Activated naive CD4-positive, alpha-beta T cell treated with anti-CD3 and anti-CD28 coated beads, Interleukin-2, amount 50 U/mL, for 72 hours (primary cell): ENCODE measurements at places on chromosomes 3 and 15. TPM values are rescaled to one million over a fixed set of nuclear protein-coding genes. Genes with fewer than 3 reads are reported as not detected.

The MEF2A gene
- 18.7 TPM for total RNA-seq

GRCh38 chr3:151479452-151479851 is 18.6 kb upstream of the IGSF10 start:
- DNase-seq = no peak

GRCh38 chr3:184315543-184315867 is 1.1 kb downstream of the EIF4G1 start:
- no peak for DNase-seq

The MRPL47 gene
- 45.6 TPM for total RNA-seq

DNA sequence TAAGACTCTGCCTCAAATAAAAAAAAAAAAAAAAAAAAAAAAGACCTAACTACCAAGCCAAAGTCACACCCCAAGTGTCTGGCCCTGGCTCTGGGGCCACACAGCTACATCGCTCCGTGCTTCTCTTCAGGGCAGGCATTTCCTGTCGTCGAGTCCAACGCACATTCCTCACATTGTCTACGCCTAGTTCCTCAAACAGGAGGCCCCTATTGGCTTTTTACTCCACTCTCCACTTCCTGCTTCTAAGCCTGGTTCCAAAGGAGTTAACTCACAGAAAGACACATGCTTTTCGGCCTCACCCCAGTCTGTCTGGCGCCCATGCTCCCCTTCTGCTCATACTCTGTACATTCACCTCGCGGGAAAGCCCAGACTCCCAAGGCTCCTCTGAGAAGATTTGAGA is 28.8 kb downstream of the KNG1 start:
- DNase-seq = no peak

GRCh38 chr3:159245871-159246270 is 444.0 kb downstream of the MFSD1 start:
- no peak for DNase-seq

The BOC gene
- not detected for total RNA-seq

GRCh38 chr3:126667631-126668449 is 12.9 kb upstream of the TXNRD3 start:
- DNase-seq = no peak

GRCh38 chr3:47634996-47635395 is 56.3 kb upstream of the CSPG5 start:
- DNase-seq = no peak

DNA sequence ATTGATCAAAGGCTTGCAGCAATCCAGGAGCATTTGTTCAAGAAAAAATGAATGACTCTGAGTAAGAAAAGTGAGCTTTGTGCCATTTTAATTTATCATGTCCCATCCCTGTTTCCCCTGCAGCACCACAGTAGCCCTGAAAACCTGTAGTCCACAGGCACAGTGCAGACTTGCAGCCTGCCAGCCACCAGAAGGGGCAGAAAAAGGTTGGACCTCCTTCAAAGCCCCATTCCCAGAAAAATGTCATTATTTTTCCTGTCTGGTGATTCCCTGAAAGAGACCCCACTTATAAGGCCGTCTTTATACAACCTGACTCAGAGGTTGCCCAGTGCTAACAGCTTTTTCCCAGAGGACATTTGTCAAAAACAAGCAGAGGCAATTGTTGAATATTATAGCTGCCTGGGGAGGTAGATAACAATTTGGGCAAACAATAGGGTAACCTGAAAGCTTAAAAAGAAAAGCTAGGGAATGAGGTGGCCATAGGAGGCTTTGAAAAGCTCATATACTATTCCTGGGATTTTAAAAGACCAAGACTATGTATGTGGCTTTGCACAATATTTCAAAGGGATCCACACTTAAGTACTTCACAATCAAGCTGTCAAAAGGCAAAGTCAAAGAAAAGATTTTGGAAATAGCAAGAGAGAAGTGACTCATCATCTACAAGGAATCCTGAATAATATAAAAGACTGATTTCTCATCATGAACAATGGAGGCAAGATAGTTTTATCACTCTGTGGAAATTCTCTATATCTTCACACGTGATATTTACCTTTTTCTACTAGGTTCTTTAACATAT is 136.8 kb upstream of the PLXNA1 start:
- DNase-seq = no peak

DNA sequence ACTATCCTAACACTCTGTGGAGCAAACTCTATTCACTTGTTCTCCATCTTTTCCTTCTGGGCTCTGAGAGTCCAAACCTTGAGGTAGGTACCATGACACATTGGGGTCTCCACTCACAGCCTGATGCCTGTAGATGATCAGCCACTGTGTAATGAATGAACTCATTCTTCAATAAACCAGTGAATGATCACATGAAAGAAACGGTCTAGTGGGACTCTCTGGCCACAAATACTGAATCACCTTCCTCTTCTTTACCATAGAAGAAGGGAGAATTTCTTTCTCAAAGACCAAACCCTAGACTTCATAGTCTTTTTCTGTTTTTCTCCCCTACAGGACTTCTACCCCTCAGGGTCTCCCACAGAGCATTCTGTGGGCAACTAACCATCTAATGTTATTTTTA is 20.5 kb upstream of the ABHD2 start:
- no peak for DNase-seq

DNA sequence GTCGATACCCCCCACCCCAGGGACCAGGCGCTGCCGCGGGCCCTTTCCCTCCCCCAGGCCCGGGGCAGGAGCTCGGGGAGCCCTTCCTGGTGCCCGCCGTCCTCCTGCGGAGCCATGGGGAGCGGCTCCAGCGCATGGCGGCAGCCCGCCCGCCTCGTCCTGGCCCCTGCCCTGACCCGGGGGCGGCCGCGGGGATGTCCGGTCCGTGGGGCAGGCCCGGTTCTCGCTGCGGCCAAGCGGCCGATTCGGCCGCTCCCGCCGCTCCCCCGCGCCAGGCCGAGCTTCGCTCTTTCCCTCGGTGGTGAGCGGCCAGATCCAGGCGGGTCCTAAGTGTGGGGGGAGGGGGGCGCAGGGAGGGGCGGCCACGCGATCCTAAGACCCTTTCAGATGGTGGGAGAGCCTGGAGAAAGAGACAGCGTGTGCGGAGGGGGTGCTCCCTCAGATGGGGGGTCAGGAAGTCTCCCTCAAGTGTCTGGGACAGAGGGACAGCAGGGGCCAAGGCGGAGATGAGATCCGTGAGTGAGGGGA is 1.3 kb downstream of the NEIL1 start:
- DNase-seq = no peak

GRCh38 chr3:124249038-124249437 is 257.1 kb upstream of the ROPN1 start:
- no peak for DNase-seq

DNA sequence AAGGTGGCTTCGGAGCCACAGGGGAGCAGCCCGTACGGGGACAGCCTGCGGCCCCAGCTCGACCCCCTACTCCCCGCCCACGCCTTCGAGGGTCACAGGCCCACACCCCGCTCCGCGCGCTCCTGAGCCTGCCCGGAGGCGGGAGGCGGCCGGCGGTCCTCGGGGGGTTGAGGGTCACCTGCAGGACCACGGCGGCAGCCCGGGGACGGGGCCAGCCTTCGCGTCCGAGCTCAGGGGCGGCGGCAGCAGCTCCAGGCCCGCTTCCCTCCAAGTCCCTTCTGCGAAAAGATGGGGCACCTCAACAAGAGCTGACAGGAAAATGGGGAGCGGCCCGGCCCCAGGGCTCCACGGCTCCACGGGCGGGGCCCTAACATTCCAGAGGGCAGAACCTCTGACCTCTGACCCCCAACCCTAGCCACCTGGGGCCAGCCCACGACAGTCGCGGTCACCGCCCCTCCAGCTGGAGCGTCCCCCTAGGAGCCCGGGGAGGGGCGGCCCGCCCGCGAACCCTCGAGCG is 428 bp downstream of the LYSMD4 start:
- DNase-seq = no peak

- no peak for DNase-seq
Observed at GRCh38 chr3:87694678-87695077, 364.1 kb downstream of the CGGBP1 start.

The TRAT1 gene
- 11.8 TPM for total RNA-seq

The OR5K3 gene
- total RNA-seq = not detected

DNA sequence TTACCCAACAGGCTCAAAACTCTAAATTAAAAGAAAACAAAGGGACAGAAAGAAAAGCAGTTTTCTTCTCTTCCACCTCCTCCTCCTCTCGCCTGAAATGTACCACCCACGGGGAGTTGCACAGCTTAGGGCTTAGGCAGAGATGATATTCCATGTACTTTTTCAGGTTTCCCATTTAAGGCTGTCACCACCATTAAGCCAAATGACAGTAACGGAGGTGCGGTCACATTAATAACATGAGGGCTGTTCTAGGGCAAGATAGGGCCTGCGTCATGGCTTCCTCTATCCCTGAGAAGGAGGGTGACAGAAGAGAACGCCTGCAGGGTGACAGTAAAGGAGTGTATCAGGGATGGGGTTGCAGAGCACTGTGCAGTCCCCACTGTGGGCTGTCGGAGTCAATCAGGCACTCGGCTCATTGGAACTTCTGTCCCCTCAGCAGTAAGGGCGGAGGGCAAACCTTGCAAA is 51.7 kb upstream of the TJP1 start:
- DNase-seq = no peak

- no peak for DNase-seq
Observed at GRCh38 chr3:141462176-141462859, 24.5 kb upstream of the RASA2 start.

DNA sequence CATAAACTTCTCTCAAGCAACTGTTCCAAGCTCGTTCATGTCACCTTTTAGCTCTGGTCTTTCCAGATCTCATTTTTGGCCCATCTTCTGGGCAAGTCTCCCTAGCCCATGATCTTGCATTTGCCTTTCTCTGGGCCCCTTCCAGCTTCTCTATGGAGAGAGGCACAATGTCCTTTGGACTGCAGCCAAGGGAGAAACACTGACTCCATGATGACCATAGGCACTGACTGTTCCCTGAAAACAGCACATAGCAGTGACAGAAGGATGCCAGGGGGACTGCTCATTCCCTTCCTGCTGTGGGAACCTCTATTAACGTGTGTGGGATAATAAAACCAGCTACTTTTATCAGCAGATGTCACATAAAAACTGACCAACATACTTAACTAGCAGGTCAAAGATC is 60.3 kb downstream of the STRIT1 start:
- DNase-seq = no peak

DNA sequence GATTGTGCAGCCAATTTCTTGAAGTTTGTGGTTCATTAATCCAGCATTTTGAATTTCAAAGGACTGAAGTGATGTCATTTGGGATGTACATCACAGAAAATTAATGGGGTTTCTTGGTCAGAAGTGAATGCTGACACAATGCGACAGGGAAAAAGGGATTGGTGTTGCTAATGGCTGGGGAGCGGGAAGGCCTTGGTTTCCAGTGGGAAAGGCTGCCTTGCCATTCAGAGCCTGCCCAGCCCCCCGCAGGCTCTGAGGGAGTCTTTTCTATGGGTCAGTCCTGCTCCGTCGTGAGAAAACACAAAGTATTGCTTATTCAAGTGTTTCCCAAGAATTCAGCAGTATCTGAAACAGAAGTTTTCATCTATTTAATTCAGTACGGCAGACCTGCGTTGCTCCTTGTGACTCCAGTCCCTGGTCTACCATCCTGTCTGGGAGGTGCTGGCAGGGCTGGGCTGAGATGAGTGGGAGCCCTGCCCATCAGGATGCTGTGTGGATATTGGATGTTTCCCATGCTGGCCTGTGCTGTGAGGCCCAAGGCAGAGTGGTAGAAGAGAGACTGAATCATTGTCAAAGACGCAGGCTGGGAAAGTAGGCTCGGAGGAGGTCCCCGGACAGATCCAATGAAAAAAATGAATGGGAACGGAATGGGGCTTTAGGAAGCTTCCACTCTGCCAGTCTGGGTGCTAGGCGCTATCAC is 111.2 kb upstream of the KLHL25 start:
- no peak for DNase-seq

DNA sequence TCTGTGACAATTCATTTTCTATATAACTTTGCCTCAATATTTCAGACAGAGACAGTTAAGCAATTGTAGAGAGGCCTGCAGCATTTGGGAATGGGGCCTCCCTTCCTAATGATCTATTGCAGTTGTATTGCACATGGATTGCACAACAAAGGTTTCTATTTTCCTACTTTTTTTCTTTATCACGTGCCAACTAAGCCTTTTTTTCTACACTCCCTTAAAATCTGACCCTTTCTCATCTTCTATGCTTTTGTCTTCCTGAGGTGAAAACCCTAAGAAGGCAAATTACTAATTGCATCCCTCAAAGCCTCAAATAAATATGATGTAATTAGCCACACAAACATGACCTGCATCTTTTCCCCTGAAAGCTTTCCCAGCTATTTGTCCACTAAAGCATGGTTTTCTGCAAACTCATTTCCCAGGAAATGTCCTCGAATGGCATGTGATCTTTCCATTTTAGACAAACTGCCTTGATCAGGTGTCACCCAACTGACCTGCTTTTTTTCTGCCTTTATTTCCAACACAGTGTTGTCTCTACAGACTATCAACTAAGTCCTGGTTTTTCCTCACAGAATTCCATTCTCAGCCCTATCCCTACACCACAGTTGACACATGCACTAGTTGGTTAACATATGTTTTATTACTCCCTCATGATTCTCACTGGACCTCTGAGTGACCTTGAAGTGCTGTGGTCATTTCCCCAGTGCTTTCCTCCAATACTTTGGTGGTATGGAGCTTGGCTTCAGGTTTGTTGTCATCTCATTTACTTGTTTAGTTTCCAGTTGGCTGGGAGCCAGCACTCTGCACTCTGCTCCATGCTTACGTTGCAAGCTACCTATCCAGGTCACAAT is 31.9 kb upstream of the TSC22D2 start:
- DNase-seq = no peak

The KIF9 gene
- total RNA-seq = 4.0 TPM

GRCh38 chr15:55791551-55792400 is 48.8 kb upstream of the PRTG start:
- DNase-seq = no peak

GRCh38 chr3:127834771-127835170 is 12.5 kb upstream of the MGLL start:
- DNase-seq = no peak

GRCh38 chr3:66038726-66039589 is at the start of gene MAGI1:
TSS of gene MAGI1 (minus strand) at chr3:66038918. CDS start at chr3:66038308, 610 bp downstream.
- DNase-seq = no peak

GRCh38 chr3:34859746-34860145 is 779.6 kb upstream of the ARPP21 start:
- no peak for DNase-seq

- DNase-seq = no peak
Observed at GRCh38 chr15:30943654-30944335, 40.1 kb downstream of the FAN1 start.

The ADAMTS9 gene
- not detected for total RNA-seq

The LXN gene
- 1.4 TPM for total RNA-seq

The CIDEC gene
- total RNA-seq = not detected

DNA sequence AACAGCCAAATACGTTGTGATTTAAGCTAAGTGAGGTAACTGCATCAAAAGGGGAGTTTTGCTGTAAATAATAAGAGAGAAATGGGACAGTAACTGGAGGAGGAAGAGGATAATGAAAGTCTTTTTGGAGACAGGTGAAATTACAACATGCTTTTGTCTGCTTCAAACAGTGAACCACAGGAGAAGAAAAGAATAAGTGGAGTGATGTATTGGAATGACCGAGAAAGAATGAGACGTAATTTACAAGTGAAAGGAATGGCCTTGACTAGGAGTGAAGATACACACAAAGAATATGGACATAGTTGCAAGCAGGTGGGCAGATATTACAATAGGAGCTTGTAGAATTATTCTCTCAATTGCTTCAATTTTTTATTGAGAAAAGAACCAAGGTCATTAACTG is 550.8 kb downstream of the DIPK2A start:
- no peak for DNase-seq

The RTP4 gene
- total RNA-seq = 1.3 TPM
